ENCODE measurements at places on chromosomes 3 and 15.

DNA sequence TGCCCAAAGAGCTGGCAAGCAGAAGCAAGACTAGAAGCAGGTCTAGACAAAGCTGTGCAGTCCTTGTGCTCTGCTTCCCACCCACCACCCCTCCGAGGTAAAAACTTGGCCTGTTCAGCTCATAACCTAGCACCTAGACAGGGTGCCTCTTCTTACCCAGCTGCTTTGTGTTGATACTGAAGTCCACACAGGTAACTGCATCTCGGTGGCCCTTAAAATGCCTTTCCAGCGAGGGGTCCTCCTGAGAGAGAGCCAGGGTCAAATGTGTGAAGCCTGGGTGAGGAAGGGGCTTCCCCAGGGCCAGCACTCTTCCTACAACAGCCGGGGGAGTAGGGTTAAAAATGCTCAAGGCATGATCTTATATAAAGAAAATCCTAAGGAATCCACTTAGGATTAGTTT, 3.4 kb downstream of the POC1A start:
- no peak for DNase-seq
- no peaks in the 10 kb centered on the region for H3K36me3 ChIP-seq
- peaks cover 12% of the 10 kb centered on the region for H3K4me1 ChIP-seq
- no peak overlapping the region for H3K4me3 ChIP-seq
- H3K27ac ChIP-seq, result no peak overlapping the region

- H3K36me3 ChIP-seq, result no peaks in the 10 kb centered on the region
- H3K4me3 ChIP-seq, result no peak overlapping the region
- H3K27ac ChIP-seq, result no peak overlapping the region
- peaks cover 2% of the 10 kb centered on the region for H3K4me1 ChIP-seq
- H3K27me3 ChIP-seq, result peaks cover 8% of the 10 kb centered on the region
- no peak for DNase-seq
Observed at GRCh38 chr3:194062830-194063229, 73.1 kb upstream of the HES1 start.

DNA sequence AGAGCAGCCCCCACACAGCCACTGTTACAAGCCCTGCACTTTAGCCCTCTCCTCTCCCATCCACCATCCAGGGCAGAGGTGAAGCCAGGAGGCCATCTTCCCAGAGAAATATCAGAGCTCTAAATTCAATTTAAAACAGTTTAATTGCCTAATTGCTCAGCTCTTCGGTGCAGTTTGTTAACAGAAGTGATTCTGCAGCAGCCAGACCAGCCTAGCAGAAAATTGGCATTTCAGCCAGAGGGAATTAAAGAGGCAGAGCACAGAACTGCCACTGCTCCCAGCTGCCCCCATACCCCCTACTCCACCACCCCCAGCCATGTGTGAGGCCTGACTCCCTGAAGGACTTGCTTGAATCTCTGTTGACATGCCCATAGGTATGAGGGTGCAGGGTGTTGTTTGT, 38.5 kb downstream of the TPRA1 start:
- H3K36me3 ChIP-seq, result peaks cover 2% of the 10 kb centered on the region
- DNase-seq, result no peak

DNA sequence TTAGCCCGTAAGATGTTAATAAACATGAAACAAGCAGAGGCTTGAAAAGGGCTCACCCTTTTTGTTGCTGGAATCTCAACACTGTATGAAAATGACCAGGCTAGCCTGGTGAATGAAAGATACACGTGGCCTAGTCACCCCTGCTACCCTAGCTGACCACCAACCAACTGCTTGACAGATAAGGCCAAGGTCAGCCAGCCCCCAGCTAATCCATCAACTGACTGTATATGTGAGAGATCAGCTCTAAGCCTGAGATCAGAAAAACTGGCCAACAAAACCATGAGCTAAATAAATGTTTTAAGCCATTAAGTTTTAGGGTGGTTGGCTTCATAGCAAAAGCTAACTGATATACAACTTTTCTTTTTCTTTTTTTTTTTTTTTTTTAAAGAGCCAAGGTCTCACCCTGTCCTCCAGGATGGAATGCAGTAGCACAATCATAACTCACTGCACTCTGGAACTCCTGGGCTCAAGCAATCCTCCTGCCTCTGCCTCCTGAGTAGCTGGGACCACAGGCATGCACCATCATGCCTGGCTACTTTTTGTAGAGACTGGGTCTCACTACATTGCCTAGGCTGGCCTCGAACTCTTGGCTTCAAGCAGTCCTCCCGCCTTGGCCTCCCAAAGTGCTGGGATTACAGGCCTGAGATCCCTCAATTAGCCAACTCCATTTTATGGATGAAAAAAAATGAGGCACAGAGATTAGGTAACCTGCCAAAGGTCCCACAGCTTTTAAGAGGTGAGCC, 34.6 kb downstream of the SH3BP5 start:
- peak overlapping the region; percentile 65 for H3K27ac ChIP-seq
- H3K27me3 ChIP-seq, result no peaks in the 10 kb centered on the region
- peaks cover 15% of the 10 kb centered on the region for H3K36me3 ChIP-seq
- no peak overlapping the region for H3K4me3 ChIP-seq
- peaks cover 56% of the 10 kb centered on the region for H3K4me1 ChIP-seq

DNA sequence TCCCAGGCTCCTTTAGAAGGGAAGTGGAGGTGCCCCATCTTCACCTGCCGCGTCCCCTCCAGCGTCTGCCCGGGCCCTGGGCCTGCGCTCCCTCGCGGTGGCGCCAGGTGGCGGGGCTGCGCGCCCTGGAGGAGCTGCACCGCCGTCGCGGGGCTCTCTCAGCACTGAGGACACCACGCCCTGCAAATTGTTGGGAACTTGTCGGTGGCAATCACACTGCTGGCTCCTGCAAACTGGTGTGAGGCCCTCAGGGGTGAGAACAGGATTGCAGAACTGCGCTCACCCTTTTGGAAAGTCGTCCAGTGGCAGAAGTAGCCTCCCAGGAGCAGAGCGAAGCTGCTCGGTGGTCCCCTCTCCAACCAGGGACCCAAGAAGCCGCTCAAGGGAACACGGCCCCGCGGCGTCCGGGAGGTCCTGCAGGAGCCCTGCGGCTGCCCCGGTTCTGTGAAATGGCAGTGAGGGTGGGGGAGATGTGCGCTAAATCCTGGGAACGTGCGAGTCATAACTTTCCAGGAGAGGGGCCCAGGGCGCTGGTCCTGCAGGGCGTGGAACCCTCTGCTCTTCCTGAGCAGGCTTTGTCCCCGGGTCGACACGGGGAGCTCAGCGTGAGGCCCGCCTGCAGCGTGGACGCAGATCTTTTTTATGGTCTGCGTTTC, 995 bp upstream of the LRRK1 start:
- peaks cover 5% of the 10 kb centered on the region for H3K36me3 ChIP-seq
- peaks cover 19% of the 10 kb centered on the region for H3K4me1 ChIP-seq
- no peak overlapping the region for H3K27ac ChIP-seq
- peak overlapping the region; percentile 92 for H3K4me3 ChIP-seq

GRCh38 chr3:65632414-65632813, 406.3 kb downstream of the MAGI1 start:
- H3K27me3 ChIP-seq, result no peaks in the 10 kb centered on the region
- no peak overlapping the region for H3K27ac ChIP-seq
- no peak overlapping the region for H3K4me3 ChIP-seq
- H3K36me3 ChIP-seq, result no peaks in the 10 kb centered on the region

GRCh38 chr3:146712806-146713205, 107.7 kb upstream of the PLSCR5 start:
- H3K4me1 ChIP-seq, result no peaks in the 10 kb centered on the region
- no peak for DNase-seq
- no peaks in the 10 kb centered on the region for H3K27me3 ChIP-seq
- no peak overlapping the region for H3K27ac ChIP-seq

GRCh38 chr15:83380682-83381081, 66.5 kb upstream of the SH3GL3 start:
- no peak overlapping the region for H3K4me3 ChIP-seq
- peaks cover 57% of the 10 kb centered on the region for H3K27me3 ChIP-seq
- no peak for DNase-seq
- H3K36me3 ChIP-seq, result peaks cover 9% of the 10 kb centered on the region
- peaks cover 4% of the 10 kb centered on the region for H3K4me1 ChIP-seq
- no peak overlapping the region for H3K27ac ChIP-seq

DNA sequence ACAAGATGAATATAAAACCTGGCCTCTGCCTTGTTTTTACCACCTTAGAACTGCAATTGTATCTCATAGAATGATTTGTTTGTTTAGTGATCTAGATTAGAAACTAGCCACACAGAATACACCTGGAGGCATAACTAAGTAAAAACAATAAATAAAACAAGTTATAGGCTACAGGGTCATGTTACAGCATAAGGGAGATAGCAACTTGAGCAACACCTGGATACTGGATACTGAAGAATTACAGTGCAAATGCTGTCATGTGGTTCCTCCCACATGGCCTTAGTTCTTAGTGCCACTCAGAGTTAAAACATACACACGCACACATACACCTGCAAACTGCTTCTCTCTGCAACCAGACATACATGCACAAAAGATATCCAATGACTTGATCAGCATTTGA, 563.4 kb upstream of the DPPA4 start:
- H3K27me3 ChIP-seq, result no peaks in the 10 kb centered on the region
- peaks cover 4% of the 10 kb centered on the region for H3K36me3 ChIP-seq
- peak overlapping the region; percentile 75 for H3K27ac ChIP-seq
- peaks cover 23% of the 10 kb centered on the region for H3K4me1 ChIP-seq
- DNase-seq, result no peak

DNA sequence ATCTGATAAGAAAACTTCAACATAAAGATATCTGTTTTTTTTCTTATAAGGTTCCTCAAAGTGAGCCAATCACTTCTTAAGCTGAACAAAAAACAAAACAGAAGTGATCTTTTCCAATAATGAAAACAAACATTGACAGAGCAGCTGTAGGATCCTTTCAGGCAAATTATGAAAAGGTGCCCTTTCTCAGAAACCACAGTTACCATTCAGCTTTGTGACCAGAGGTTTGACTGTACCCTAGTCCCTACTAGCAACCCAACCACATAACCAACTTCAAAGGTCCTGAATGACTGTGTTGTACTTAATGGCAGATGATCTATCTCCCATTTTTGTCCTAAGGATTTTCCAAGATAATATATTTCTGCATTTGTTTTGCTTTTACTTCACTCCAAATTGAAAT, 39.4 kb upstream of the CCR2 start:
- no peak overlapping the region for H3K27ac ChIP-seq
- peaks cover 2% of the 10 kb centered on the region for H3K4me1 ChIP-seq
- H3K36me3 ChIP-seq, result peaks cover 2% of the 10 kb centered on the region
- H3K4me3 ChIP-seq, result no peak overlapping the region

Measured in T-helper 17 cell (primary cell).